ENCODE measurements at places on chromosomes 7 and 10.

GRCh38 chr7:65251851-65252620 lies 121.6 kb upstream of the ZNF92 start:
- DNase-seq = no peak

- no peak for DNase-seq
Observed at GRCh38 chr7:158067931-158068482, 519.6 kb downstream of the PTPRN2 start.

GRCh38 chr7:69402696-69403095 lies 195.6 kb upstream of the AUTS2 start:
- DNase-seq = no peak

- DNase-seq = no peak
Observed at GRCh38 chr7:157769086-157769485, 432.3 kb downstream of the DNAJB6 start.

DNA sequence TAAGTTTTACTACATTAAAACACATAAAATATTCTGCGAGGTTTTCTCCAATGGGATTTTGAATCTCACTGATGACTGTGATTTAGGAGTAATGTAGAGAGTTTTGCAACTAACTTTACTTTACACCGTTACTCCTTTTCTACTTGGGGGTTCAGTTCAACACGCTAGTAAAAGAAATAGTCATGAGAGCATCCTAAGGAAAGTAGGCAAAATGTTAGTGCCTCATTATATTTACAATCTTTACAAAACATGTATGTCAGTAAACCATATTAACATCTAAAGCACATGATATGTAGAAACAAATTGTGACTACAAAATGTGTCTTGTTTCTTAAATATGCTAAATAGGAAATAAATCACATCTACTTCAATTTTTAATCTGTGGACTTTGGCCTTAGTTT lies 6.0 kb downstream of the MEOX2 start:
- DNase-seq = no peak

DNA sequence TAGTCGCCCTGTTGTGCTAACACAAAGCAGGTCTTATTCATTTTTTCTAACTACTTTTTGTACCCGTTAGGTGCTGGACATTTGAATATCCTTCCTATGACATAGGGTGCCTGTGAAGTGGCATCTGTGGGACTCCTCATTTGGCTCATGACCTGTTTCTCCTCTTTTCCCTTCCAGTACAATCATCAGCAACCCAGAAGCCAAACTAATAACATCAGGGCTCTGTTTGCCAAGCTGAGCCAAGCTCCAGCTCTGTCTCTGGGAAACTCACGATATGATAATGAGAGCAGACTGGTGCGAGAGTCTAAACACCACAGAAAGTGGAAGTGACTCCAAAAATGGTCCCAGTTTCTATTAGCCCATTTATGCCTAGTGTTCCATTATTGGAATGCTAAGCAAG lies 92.0 kb downstream of the SVIL start:
- DNase-seq = no peak

DNA sequence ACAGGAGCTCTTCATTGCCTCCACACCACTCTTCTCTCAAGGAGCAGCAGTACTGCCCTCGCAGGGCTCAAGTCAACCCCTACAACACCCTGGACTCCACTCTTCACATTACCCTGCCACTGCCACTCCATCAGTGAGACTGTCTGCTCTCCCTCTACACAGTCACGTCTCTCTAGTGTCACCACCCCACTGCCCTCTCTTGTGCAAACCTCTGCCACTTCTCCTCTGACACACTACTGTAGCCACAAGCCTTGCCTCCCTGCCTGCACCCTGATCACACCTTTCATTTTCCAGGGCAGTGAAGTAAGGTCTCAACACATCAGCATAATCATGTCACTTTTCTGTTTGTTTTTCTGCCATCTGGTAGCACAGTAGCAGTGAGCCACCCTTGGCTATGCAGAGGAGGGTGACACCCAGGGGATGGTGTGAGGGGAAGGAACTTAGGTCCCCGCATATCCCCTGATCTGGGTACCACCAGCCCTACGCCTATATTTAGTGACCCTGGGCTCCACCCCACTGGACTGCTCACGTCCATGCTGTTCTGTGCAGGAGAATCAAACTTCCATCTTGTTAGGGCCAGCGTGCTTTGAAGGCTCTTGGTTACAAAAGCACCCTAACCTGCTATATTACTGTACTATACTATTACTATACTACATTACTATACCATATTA lies 1.6 kb downstream of the C10orf143 start:
- no peak for DNase-seq

DNA sequence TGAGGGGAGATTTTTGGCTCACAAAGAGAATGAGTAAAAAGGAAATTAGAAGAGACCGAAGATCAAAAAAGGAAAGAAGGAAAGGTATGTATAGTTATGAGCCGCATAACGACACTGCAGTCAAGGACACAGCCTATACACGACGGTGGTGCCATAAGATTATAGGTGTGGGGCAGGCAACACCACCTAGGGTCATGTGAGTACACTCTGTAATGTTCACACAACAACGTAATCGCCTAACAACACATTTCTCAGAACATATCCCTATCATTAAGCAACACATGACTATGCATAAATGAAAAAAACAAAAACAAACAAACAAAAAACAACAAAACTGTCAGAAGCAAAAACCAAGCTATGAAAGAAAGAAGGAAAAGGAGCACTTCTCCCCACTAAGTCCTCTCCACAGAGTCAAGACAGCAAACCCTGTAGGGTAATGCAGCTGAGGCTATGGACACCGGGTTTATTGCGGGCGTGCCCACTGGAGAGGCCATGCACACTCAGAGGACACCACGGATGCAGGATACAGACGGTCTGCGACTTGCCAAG lies 45.1 kb downstream of the PIP4K2A start:
- no peak for DNase-seq

DNA sequence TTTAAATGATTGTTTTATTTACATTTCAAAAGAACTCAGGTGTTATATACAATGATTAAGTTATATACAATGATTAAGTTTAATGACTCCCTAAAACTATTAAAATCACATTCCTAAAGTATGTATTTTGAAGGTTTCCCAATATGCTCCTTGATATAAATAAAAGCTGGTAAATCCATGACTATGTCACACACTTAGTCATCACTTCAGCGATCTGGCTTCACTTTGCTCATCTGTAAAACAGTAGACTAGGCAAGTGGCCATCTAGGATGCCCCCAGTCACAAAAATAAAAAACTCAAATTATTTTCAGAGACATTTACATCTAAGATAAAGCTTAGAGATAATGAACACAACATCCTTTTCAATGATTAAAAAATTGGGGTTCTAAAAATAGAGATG lies 10.8 kb downstream of the ICA1 start:
- DNase-seq = no peak

GRCh38 chr7:80729591-80730320 lies 91.3 kb downstream of the CD36 start:
- peak; percentile 88 for DNase-seq

- DNase-seq = no peak
Observed at GRCh38 chr7:75985518-75986146, 8.8 kb downstream of the TMEM120A start.

- DNase-seq = peak; percentile 74
Observed at GRCh38 chr10:88920986-88921593, 31.5 kb downstream of the ACTA2 start.

DNA sequence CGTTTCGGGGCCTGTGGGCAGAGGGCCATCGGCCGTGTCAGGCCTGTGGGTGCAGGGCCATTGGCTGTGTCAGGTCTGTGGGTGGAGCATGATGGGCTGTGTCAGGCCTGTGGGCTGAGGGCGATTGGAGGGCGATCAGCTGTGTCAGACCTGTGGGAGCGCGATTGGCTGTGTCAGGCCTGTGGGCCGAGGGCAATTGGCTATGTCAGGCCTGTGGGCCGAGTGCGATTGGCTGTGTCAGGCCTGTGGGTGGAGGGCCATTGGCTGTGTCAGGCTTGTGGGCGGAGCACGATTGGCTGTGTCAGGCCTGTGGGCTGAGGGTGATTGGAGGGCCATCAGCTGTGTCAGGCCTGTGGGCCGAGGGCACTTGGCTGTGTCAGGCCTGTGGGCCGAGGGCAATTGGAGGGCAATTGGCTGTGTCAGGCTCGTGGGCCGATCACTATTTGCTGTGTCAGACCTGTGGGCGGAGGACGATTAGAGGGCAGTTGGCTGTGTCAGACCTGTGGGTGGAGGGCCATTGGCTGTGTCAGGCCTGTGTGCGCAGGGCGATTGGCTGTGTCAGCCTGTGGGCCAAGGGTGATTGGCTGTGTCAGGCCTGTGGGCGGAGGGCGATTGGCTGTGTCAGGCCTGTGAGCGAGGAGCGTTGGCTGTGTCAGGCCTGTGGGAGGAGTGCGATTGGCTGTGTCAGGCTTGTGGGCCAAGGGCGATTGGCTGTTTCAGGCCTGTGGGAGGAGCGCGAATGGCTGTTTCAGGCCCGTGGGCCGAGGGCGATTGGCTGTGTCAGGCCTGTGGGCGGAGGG lies 54.1 kb downstream of the DYNC2I1 start:
- no peak for DNase-seq

GRCh38 chr7:92631067-92631849 lies 41.1 kb upstream of the FAM133B start:
- no peak for DNase-seq

DNA sequence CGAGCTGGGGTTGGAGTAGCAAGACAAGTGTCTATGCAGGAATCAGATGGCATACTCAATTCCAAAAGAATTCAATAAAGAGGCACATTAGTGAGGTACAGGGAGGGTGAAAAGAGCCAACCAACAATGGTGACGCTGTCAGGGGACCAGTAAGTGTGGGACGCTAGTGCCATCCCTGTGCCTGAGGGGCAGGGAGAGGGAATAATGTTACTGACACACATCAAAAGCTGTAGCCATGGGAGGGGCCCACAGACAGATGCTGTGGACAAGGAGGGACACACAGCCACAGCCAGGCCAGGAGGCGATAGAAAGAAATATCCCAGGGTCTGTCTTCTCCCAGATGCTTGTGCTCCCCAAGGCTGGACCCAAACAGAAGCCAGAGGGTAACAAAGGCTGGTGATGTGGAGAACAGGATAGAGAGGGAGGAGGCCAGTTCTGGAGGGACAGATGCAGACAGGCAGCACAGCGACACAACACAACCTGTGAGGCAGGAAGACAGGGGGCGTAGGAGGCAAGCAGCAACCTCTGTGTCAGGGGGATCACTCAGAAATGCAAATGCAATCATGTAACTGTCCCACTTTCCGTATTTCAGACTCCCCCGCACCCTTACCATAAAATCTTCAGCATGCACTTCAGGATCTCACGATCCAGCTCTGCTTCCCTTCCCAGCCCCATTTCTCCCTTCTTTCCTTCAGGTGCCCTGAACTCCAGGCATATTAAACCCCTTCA lies 240.5 kb upstream of the FZD8 start:
- no peak for DNase-seq

DNA sequence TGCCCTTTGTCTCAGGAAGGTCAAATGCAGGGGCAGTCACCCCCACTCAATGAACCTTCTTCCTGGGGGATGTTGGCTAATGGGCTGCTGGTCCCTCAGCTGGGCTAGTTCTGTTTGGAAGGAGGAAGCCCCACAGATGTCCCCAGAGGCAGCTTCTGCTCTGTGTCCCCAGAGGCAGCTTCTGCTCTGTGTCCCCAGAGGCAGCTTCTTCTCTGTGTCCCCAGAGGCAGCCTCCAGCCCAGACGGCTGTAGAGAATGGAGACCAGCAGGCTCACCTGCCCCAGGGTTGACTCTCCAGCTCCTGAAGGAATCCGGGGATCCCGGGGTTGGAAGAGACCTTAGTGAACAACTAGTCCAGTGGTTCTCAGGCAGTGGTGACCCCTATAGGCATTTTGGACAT lies 62.5 kb upstream of the LEP start:
- DNase-seq = no peak

GRCh38 chr10:132137111-132138072 lies 49.4 kb upstream of the DPYSL4 start:
- no peak for DNase-seq

- DNase-seq = no peak
Observed at GRCh38 chr7:153422291-153423209, 629.6 kb upstream of the DPP6 start.

- no peak for DNase-seq
Observed at GRCh38 chr10:75755528-75755927, 324.1 kb downstream of the LRMDA start.

- DNase-seq = no peak
Observed at GRCh38 chr10:118916777-118917176, 112.7 kb upstream of the NANOS1 start.

GRCh38 chr7:92645114-92646061 lies 55.2 kb upstream of the FAM133B start:
- DNase-seq = no peak

DNA sequence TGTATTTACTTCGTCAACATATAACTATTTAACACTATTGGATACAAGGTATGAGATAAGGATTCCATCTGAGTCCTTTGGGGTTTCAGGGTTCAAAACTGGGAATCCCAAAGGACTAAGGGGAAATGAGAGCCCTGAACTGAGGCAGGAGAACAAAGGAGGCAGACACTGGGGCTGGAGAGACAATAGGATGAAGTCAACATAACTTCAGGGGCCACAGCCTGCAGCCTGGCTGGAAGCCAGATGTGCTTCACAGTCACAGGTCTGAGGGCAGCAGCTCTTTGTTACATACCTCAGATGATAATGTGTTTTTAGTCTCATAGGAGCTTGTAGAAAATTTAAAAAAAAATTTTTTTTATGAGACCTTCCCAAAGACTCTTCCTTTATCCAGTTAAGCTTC lies 73.3 kb downstream of the NRF1 start:
- DNase-seq = no peak

- DNase-seq = no peak
Observed at GRCh38 chr7:139124084-139124914, 14.8 kb upstream of the ZC3HAV1 start.

DNA sequence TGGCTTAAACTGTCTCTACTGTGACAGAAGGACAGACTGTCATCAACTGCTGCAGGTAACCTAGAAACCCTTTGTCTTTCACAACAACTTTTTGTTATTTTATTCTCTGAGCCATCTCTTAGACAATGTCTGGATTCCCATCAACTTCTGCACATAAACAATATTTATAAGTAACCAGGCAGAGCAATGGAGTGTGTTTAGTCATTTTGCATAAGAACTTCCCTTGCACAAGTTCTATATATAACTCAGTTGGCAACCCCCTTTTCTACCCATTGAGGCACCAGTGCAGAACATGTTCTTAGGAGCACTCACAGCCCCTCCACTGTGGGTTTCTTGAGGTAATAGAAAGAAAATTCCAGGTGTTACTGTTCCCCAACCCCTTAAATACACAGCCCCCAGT lies 65.0 kb upstream of the IL6 start:
- no peak for DNase-seq

DNA sequence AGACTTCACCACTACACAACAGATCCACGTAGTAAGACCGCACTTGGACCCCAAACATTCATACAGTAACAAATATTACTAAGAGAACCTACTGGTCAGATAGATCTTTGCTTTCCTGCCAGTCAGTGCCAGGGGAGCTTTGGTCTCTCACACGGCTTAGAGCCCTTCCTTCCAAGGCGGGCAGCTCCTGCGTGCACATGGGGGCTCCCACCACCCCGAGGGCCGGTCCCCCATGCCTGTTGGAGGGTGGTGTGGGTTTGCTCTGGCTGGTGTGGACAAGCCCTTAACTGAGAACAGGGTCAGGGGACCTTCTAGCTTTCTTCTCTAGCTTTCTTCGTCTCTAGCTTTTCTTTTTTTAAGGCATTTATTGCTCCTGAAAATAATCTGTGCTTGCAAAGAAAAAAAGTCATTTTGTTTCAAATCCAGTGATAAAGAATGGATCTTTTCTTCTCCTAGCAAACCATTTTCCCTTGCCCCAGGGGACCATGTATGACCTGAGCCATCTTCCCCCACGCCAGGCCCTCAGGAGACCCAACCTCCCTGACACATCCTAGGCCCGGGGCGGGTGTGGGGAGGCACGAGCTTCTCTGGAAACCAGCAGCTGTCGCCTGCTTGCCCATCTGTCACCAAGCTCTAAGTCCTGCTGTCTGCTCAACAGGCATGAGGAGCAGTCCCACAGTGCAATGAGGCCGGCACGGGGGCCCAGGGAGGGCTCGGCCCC lies 591.1 kb downstream of the PTPRN2 start:
- no peak for DNase-seq
